ENCODE measurements at places on chromosomes 12 and 14.

GRCh38 chr14:61570549-61571290 lies 124.6 kb upstream of the HIF1A start:
- no peak for DNase-seq

DNA sequence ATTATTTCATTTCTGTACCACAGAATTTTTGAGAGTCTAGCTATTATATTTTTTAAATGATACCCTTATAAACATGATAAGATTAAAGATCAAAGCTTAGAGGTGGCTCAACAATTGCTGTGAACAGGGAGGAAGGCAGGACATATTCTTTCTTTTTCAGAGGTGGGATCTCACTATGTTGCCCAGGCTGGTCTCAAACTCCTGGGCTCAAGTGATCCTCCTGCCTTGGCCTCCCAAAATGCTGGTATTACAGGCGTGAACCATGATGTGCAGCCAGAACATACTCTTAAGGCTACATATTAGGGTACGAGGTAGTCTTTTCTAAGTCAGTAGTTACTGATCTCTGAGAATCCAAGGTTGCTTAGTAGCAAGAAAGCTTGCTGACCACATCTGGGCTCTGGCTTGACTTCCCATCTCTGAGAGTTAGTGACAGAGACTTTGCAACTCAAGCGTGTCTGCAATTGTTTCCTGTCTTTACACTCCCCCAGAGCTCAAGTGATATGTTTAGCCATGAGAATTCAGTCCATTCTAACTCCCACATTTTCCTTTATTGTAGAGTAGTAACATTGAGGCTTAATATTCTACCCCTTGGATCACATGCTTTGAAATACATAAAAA lies 8.6 kb downstream of the RAB5B start:
- no peak for DNase-seq

DNA sequence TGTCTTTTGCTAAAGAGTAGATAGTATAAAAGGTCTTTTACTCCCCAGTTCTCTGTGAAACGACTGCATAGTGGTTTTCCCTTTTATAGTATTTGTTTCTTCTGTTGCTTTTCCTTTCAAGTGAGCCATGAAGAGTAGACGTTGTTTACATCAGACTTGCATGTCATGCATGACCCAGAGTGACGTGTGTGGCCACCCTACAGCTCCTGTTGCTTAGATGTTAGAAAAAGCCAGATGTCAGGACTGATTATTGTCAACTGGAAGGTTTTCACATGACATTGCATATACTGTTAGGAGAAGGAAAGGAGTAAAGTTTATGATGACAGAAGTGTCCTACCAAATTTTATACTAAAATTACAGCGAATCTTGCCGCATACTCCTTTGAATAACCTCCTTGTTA lies 1.3 kb upstream of the RD3L start:
- DNase-seq, result no peak

DNA sequence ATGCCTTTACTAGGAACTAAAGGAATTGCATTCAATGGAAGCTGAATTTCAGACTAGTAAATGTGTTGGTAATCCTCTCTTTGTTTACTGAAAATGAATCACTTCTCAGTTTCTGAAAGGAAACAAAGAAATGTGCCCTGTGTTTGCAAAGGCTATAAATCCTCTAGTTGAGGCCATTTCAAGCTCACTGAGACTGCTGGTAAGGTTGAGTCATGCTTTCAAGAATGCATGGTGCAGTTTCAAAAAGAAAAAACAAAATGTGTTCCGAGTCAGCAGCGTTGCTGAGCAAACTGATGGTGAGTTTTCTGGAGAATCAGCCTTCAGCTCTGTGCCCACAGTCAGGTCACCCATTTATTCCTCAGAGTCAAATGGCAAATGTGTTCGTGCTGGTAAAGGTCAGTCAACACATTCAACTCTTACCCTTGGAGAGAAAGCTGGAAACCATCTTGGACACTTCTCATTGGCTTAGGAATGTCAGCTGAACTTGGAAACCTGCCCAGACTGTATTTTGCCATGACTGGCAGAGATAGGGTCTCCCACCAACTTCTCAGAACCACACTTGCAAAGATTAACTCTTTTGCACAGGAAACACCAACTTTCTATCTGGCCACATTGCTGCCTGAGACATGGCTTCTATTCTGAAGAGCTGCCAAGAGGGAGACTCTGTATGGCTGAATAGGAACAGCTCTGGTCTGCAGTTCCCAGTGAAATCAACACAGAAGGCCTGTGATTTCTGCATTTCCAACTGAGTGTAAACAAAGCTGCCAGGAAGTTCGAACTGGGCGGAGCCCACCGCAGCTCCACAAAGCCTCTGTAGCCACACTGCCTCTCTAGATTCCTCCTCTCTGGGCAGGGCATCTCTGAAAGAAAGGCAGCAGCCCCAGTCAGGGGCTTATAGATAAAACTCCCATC lies 484.4 kb downstream of the ATP23 start:
- no peak for DNase-seq

DNA sequence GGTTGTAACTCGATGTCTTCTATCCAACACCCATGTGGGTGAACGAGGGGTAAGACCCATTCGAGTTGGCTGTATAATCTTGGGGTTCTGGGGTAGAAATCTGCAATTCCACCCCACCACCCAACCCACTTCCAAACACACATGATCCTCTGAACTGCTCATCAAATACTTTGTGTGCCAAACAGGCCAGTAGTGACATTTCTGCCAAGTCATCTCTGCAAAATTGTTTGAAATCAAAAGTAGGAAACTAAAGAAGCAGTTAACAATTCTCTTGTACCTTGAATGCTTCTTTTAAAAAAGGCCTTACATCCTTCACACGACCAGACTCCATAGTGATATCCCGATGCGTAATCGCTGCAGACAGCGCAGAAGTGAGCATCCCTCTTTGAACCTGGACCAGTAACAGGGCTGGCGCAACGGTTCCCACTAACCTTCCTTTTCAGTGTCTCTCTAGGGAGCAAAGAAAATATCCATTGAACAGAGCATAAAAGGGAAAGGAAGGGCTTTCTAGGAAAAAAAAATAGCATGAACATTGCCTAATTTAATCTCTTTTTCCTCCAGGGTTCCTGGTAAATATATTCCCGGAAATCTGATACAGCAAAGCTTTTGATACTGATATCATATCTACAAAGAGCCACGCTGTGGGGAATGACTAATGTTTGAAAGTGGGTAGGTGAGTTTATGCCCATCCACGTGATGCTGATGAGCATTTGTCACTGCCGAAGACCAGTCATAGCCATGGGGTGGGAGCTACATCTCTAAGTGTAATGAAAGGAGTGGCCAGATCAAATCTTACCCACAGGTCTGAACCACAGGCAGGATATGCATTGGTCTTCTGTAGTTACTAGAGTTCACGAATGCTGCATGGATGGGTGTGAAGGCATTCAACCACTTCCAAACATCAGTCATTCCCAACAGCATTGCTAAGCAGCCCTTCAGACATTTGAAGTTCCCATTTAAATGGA lies 14.2 kb downstream of the ESR2 start:
- DNase-seq, result no peak

DNA sequence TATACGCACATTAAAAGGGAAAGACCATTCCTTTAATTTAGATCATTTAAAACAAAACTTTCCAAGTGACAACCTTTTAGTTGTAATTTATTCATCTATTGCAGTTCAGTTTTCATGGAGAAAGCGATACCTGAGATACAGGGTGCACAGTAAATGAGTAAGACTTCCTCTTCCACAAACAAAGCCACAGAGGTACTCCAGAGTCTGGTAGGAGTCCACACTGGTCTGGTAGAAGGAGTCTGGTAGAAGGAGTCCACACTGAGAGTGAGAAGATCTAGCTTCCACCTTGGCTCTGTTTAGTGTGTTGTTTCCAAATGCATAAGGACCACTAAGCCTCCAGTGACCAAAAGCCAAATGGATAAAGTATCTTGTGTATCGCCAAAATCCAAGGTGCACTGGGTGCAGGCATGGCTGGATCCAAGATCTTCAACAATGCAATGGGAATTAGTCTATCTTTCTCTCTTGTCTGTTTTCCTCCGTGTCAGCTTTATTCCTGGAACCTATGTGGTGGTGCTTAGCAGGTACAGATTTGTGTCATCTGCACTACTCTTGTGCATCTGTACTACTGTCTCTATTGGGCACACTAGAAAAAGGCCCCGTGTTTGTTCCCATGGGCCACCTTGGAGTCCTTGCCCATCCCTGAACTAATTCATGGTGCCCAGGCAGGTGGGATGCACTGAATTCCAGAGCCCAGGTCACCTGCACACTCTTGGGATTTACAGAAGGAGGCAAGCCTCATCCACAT lies 331.1 kb downstream of the BCL11B start:
- no peak for DNase-seq

DNA sequence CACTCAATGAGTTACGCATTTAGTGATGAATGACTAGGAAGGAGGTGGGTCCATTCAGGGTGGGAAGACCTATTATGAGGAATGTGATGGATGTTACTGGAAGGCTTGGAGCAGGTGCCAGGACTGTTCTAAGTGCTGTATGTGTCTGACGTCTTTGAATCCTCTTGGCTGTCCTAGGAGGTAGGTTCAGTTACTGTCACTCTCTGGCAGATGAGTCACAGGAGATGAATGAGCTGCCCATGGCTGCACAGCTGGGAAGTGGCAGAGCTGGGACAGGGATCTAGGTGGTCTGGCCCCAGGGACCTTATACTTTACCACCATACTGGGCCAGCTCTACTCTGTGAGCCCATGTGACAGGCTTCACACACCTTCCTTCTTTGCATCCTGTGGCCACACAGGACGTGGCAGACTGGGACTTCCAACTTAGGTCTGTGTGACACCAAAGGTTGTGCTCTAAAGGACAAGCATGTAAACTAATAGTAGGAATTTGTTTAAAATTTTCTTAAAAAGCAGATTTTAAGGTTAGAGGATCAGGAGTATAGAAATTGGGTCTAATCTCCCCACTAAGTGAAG lies 24.0 kb downstream of the TCTN1 start:
- DNase-seq, result no peak

DNA sequence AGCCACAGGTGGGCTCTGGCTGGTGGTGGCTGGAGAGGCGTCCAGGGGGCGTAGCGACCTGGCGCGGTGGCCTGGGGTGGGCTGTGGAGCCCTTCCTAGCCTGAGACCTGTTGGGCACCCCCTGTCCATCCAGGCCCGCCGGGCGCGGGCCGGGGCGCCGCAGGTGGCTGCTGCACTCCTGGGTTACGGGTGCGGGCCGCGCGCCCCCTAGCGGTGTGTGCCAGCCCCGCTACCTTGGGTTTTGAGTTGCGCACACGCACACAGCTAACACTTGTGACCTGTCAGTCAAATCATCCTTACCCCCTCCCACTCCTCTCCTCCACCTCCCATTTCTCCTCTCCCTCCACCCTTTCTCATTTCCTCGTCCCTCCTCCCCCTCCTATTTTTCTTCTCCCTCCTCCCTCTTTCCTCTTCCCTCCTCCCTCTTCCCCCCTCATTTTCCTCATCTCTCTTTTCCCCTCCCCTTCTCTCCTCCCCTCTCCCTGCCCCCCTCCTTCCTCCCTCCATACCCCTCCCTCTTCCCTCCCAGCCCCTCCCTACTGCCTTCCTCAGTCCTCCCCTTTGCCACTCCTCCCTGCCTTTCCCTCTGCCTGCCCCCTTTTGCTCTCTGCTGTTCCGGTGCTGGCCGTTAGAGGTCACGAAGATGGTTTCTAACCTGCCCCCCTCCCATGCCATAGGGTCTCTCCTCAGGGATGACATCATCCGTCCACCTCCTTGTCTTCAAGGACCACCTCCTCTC lies 2.3 kb downstream of the MEG3 start:
- no peak for DNase-seq
